NCI-H1105 treated with DMSO at 0.1 percent for 48 hours (cell line): ENCODE measurements at places on chromosomes 7 and 10.

GRCh38 chr7:133709036-133709880 is 417.9 kb upstream of the LRGUK start:
- DNase-seq, result no peak

DNA sequence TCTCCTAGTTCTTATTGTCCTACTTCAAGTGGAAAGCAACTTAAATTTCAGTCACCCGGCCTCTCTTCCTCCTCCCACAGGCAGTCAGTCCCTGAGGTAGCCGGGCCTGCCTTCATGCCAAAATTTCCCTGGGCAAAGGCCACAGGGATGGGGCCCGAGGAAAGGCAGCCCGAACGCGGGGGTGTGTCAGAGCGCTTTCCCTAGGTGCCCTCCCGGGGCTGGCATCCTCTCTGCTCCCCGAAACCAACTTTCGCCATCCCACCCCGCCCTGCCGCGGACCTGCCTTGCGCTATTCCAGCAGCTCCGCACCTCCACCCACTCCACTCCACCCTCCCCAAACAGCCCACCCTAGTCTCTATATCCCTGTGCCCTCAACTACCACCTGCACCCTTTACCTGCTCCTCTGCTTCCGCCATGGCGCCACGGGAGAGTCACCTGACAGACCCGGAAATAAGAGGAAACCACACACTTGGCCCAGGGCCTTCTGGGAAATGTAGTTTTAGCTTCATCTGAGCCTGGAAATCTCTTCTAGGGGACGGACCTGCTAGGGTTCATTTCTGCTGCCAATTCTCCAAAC is at the start of gene VPS41:
TSS of gene VPS41 (minus strand) at position 433 of the 577 bp plus-strand sequence. CDS start at position 416, 17 bp downstream.
- peak; percentile 92 for DNase-seq

DNA sequence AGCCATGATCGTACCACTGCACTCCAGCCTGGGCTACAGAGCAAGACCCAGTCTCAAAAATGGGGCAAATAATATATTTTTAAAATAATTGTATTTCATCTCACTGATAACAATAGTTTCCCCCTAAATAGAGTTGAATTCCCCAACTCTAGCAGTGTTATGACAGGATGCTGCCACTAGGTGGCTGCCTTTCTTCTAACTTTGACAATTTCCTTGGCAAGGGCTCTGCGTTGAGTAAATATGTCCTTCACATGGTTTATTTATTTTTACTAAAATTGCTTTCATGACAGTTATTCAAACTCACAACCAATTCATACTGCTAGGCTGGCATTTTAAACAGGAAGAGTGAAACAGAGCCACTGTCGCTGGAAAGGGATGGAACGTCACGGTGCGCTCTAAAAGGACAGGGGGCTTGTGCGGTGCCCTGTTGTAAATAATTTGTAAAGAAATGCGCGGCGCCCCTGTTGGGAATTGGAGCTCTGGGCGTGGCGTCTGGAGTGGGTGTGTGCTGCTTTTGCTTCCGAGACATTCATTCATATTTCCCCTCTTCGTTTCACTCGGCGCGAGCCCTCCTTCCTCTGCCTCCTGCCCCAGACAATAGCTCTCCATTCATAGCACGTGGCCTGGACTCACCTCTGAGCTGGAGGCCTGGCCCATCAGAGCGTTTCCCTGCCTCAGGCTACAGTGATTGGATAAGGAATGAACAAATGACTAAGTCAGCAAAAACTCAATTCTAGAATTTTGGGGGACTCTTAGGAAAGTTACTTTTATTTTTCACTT is 20.5 kb upstream of the PITRM1 start:
- DNase-seq, result peak; percentile 44

DNA sequence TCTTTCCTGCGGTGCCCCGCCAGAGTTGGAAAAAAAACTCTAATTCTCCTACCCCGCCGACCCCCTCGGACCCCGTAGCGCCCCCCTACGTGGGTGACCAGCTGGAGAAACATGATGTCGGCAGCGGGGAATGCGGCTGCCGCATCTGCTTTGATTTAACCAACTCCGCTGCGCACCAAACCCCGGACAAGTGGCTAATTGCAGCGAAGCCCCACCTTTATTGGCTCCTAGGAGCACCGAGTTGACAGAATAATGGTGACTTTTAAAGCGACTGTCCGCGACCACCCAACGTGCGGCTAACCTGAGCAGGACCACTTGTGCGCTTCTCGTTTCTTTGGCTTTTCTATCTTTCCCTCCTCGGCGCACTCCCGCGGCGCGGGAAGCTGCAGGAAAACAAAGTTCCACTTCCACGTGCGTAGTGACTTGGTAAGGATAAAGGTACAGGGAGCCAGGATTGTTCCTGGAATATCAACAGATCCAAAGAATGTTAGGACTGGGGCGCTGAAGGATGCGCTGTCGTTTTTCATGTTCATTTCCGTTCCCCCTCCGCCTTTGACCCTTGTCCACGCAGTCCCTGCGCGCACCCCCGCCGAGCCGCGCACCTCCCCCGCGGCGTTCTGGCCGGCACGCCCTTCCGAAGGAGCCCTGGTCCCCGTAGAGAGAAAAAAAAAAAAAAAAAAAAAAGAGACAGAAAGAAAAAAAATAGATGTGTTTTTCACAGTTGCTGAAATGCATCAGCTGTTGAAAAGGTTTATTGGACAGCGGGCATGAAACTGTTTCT is 1.4 kb downstream of the WNT16 start:
- DNase-seq, result peak; percentile 54

DNA sequence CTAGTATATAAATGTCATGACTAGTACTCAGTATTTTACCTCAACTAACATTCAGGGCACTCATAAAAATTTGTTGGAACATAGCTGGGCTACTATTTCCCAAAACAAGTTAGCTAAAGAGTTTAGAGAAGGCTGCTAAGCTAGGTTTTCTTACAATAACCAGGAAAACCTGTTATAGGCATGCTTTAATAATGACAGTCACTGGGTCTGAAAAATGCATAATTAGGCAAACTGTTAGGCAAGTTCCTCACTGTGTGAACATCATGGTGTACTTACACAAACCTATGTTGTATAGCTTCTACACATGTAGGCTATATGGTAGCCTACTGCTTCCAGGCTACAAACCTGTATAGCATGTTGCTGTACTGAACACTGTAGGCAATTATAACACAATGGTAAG is 79.0 kb downstream of the DNAJC1 start:
- DNase-seq, result no peak

GRCh38 chr7:34091321-34091917 is 186.1 kb downstream of the BMPER start:
- no peak for DNase-seq

GRCh38 chr10:44853148-44853734 is 57.9 kb upstream of the TMEM72 start:
- no peak for DNase-seq

- no peak for DNase-seq
Observed at GRCh38 chr7:1963575-1963974, 269.2 kb downstream of the MAD1L1 start.

DNA sequence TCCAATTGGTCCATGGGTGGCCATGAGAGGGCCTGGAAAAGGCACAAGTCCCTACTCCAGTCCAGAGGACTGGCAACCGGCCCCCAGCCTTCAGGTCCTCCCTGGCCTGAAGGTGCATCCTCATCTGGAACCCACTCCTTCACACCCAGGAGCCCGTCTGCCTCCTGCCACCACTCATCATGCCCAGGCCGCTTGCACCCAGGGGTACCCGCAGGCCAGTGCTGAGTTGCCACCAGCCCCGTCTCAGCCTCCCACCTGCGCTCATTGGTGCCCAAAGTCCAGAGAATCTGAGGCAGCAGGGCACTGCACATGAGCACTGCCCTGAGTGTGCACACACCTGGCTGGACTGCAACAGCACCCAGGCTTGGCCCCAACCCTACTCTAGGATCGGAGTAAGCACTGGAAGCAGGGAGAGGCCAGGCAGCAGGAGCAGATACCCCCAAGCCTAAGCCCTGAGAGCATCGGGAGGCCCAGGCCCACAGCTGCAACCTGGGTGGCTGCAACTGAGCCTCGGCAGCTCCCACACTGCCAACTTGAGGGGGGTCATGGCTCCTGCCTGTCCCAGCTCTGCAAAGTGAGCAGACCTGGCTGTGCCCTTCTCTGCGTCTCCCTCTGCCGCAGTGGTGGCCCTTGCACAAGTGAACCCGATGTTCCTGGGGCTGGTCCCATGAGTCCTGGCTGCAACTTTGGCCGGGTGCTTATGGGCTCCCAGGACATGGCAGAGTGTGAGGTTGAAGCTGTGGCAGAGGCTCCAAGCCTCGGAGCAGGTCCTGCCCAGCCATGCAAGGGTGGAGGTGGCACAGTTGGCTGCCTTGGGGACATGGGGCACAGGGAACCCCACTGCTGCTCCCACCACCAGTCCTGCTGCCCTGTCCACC is 44.3 kb downstream of the TCERG1L start:
- DNase-seq, result no peak

- no peak for DNase-seq
Observed at GRCh38 chr7:114691605-114692004, 230.3 kb upstream of the MDFIC start.

GRCh38 chr7:42534441-42534840 is 297.4 kb upstream of the GLI3 start:
- no peak for DNase-seq

DNA sequence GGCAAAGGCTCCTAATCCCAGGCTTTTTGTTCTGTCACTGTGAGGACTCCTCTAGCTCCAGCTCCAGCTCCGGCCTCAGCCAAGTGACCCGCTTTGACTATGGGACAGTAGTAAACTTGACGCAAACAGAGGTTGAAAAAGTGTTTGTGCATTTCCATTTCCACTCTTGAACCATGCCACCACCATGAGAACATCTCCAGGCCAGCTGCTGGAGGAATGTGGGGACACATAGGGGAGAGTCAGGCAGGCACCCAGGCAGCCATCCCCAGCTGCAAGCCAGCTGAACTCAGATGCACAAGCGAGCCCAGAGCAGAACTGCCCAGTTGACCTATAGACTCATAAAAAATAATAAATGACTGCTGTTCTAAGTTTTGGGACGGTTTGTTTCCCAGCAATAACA is 224.7 kb downstream of the GRID1 start:
- DNase-seq, result no peak

DNA sequence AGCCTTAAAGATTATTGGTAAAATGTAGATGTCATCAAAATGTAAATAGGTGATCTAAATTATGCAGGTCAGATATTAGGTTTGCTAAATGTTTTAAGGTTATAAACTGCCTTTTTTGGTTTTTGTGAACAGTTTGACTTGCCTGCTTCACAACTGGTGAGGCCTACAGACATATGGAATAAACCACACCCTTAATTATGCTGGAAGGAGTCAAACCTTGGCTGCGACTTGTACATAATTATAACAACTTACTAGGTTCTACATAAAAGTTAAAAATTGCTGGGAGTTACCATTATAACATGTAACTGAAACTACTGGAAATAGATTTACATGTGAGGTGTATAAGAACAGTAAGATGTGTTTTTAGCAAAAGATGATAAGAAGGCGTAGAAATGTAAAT is 31.5 kb upstream of the OPTN start:
- no peak for DNase-seq

DNA sequence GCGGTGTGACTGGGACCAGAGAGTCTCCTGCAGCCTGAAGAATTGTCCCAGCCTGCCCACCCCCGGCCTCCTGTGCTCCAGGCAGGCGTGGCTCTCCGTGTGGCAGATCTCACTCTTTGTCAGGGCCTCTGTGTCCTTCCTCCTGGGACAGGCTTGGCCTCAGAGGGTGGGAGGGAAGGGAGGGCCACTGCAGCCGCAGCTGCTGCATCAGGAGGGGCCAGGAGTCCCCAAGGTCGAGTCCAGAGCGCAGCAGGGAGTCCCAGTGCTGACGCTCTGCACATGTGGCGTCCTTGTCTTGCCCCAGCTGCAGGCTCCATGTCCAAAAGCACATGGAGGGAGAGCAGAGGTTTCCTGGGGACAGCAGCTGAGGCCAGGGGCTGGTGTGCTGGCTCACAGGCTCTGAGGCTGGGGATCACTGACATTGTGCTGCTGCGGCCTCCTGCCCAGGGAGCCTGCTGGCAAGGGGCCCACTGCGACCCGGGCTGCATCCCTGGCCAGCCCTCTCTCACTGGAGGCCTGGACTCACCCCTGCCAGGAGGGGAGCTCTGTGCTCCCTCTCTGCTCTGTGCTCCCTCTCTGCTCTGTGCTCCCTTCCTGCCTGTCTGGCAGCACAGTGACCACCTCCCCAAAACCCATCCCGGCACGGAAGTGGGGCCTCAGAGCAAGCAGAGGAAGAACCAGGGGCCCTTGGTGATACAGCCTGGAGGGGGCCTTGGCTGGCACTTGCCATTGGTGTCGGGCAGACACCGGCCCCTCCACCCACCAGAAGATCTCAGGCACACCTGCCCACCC is 114.6 kb upstream of the RET start:
- no peak for DNase-seq

GRCh38 chr10:119101366-119102098 is 2.4 kb upstream of the DENND10 start:
- DNase-seq, result peak; percentile 34

GRCh38 chr7:30765408-30765807 is 5.8 kb upstream of the MINDY4 start:
- no peak for DNase-seq

DNA sequence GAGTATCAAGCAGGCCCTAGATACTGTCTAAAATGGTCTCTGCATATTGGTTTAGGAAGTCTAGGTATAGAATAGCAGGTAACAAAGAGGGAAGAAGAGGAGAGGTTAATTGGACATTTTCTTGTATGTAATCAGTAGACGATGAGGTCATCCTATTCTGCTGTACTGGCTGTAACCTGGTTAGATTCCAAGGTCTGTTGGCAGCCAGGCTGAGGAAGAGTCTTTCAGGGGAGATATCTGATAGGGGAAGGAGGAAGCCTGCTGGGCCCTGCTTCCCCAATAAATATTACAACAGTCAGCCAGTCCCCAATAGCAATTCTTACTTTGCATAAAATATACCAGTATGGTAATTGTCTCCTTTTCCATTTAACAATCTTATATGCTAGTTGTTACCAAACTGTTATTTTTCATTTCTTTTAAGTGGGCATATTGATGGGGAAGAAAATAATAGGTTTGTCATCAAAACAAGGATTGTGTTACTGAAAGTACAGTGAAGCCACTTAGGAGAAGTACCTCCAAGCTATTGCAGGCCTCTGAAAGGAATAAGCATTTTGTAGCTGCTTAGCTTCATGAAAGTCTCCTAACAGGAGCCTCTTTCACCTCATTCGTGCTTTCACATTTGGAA is 186.4 kb downstream of the LRRC4 start:
- DNase-seq, result peak; percentile 33

- no peak for DNase-seq
Observed at GRCh38 chr10:70893227-70894006, 5.1 kb upstream of the PCBD1 start.

- no peak for DNase-seq
Observed at GRCh38 chr7:2953099-2953498, 90.6 kb downstream of the CARD11 start.

- DNase-seq, result peak; percentile 21
Observed at GRCh38 chr10:75449382-75450074, 18.1 kb downstream of the LRMDA start.
